ENCODE measurements at places on chromosomes 6 and 20.

GRCh38 chr6:130838951-130839350 lies 11.7 kb downstream of the SMLR1 start:
- no peak for DNase-seq

DNA sequence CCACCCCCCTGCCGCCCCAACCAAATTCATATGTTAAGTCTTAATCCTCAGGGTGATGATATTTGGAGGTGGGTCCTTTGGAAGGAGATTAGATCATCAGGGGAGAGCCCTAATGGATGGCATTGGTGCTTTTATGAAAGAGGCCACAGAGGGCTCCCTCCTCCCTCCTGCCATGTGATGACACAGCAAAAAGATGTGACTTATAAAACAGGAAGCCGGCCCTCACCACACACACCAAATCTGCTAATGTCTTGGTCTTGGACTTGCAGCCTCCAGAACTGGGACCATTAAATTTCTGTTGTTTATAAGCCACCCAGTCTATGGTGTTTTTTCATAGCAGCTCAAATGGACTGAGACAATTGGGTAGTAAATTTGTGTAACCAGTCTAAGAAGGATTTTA lies 176.3 kb downstream of the ADGRG6 start:
- peak; percentile 50 for DNase-seq

GRCh38 chr6:12001004-12001705 lies 11.0 kb upstream of the HIVEP1 start:
- no peak for DNase-seq

- DNase-seq: peak; percentile 24
Observed at GRCh38 chr20:50636601-50637540, 54.5 kb downstream of the RIPOR3 start.

DNA sequence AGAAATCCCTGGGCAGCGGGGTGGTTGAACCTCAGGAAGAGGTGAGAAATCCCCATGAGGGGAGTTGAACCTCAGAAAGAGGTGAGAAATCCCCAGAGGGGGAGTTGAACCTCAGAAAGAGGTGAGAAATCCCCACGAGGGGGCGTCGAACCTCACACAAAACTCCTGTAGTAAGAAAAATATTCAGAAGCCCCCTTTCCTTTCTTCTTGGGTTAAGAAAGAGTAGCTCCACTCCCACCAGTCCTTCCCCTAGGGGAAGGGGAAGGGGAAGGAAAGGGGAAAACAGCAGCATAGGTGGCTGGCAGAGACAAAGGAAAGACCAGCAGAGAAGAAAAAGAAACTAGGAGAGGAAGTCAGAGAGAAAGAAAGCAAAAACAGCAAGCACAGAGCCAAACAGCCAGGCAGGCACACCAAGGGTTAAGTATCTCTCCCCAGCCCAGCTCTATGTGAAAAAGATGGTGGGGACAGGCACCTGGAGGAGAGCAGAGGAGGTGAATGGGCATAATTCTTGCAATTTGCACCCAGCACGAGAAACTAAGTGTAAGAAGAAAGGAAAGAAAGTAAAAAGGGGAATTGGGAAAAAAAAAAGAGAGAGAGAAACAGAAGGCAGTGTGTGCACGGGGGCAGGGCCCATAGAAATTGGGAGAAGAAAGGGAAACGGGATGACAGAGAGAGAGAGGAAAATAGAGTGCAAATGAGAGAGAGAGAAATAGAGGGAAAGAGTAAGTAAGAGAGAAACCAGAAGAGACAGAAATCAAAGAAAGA lies 88.2 kb downstream of the PLG start:
- DNase-seq: no peak

GRCh38 chr6:49327571-49327970 lies 135.5 kb downstream of the MMUT start:
- no peak for DNase-seq

GRCh38 chr20:6120491-6120988 lies 2.3 kb downstream of the FERMT1 start:
- no peak for DNase-seq

DNA sequence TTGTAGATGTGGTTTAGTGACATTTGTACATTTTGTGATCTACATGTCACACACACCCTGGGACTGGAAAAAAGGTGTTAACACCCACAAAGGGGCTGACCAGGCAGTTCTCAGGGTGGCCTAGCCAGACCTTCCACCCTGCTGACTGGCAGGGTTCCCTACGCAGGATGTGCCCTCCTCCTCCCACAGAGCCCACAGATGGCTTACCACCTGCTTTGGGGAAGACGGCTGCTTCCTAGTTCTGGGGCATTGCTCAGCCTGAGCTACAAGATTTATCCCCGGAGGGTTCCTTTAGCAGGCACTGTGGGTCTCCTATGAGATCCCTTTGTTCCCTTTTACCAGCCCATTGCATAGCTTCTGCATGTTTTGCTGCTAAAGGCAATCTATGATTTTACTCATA lies 35.1 kb downstream of the SNAP25 start:
- no peak for DNase-seq

GRCh38 chr6:160505970-160506369 lies 157.8 kb downstream of the SLC22A3 start:
- DNase-seq: peak; percentile 12

DNA sequence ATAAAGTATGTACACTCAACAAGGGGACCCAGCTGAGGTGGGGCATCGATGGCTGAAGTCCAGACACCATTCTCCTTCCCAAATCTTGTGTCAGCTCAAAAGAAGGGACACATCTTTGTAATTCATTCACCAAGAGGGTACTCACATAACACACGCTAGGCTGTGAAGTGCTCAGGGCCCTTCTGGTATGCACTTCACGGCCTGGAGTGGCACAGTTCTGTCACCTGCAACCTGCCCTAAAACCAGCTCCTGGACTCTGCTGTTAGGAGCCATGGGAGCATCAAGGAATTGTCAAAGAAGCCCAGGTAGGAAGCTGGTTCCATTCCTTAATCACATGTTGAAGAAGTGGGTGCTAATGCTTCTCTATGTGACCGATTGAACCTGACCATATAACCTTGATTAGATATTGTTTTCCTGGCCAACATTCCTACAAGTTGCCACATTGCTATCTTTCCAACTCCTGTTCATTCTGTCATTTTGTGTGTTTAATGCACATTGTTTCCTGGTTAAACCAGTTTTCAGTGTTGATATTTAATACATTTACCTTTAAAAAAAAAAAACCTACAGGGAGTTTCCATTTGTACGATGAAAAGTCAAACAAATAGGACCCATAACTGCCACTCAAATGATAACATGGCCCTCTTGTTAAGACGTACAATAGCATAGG lies 127.3 kb downstream of the TNFRSF21 start:
- DNase-seq: no peak

GRCh38 chr6:144127097-144127496 lies 23.2 kb upstream of the STX11 start:
- DNase-seq: no peak

- no peak for DNase-seq
Observed at GRCh38 chr6:157867981-157868380, 44.9 kb downstream of the SNX9 start.

GRCh38 chr20:22768266-22769178 lies 184.2 kb upstream of the FOXA2 start:
- peak; percentile 23 for DNase-seq

GRCh38 chr6:36691612-36692011 lies 6.0 kb upstream of the RAB44 start:
- no peak for DNase-seq

GRCh38 chr6:167807756-167808155 lies 19.0 kb upstream of the AFDN start:
- no peak for DNase-seq

GRCh38 chr6:117494694-117495318 lies 12.3 kb downstream of the DCBLD1 start:
- no peak for DNase-seq

DNA sequence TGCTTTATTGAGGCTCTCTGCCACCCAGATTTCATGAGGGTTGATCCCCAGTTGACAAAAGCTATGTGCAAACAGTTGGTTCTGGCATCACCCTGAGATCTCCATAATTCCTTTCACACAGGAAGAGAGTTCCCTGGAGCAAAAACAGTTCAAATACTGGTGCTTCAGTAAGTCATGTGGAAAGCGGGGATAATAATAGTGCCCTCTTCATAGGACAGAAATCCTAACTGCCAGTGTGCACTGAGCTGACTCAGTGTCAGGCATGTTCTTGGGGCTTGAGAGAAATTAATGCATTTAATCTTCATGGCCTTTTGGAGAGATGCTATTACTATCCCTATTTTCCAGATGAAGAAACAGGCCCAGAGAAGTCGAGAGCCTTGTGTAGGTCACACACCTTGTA lies 7.9 kb upstream of the SLC52A3 start:
- no peak for DNase-seq

- no peak for DNase-seq
Observed at GRCh38 chr6:165807249-165807960, 144.4 kb upstream of the PDE10A start.

DNA sequence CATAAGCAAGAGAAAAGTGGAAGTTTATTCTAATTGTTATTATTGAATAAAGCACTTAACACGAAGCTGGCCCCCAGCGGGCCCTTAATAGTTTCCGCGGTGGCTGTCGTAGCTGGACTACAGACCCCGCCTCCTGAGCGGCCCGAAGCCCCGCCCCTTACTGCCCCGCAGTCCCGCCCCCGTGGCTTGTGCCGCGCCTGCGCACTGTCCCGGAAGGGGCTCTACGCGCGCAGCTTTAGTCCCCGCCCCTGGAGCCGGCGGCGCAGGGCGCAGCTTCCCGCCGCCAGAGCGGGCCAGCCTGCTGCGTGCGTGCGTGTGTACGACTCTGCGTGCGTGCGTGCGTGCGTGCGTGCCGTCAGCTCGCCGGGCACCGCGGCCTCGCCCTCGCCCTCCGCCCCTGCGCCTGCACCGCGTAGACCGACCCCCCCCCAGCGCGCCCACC lies at the start of gene VAPB:
VAPB (plus strand) TSS at position 348 of the 442 bp plus-strand sequence. CDS start 231 bp downstream, outside the sequence.
- peak; percentile 95 for DNase-seq

DNA sequence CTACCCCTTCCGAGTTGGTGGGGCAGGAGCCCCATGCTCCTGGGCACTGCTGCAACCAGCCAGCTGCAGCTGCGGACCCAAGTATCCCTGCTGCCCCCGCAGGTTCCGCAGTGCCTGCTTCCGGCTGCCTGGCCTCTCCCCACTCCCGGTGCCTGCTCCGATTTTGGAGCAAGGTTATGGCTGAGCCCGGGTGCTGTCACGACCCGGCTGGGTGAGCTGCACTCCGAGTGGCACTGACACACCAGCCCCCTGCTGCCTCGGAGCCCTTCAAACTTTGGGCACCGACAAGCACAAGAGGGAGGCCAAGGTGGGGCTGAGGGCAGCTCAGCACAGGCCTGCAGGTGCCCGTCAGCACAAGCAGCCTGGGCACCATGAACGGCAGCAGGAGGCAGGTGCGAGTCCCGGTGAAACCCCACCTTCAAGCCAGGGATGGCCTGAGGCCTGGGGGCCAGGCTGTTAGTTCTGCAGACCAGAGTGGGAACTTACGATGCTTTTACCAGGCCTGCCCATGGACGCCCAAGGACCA lies 25.9 kb upstream of the HACE1 start:
- no peak for DNase-seq

DNA sequence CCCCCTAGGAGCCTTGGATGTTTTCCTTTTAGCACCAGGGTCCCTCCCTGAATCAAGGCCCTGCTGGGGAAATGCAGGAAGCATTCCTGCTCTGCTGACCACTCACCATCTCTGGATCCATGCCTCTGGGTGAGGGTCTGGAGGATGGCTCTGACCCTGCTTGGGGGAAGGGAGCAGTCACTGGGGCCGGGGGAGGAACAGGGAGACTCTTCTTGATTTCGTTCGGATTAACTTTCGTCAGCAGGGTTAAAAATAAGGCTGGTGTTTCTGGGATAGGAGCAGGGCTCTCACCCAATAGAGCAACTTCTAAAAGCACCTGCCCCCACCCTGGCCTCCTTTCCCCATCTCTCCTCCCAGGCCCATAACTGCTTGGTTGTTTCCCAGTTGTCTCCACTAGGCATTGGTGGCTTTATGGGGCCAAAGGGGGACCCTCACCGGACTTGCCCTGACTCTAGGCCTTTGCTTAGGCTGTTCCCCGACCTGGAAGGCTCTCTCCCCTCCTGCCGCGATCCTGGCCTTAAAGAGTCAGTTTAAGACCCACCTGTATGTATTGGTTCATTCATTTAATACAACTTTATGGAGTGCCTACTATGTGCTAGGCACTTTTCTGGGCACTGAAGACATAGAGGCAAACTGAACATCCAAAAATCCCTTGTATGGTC lies 63.0 kb downstream of the JPH2 start:
- DNase-seq: no peak

DNA sequence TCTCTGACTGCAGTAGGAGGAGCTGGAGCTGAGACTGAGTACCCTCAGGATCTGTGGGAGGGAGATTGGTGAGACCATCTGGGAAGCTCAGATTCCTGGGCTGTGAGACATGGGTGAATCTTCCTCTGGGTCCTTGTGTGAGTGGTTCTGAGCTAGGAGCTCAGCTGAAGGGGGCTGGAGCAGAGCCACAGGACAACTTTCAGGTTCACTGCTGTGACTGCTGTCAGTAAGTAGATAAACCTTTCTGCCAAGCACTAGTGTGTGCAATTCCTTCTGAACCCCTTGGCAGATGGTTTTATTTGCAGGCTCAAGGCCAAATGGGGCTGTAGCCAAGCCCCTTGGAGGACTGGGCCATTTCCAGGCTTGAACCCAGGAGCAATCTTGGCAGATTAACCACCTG lies 49.6 kb upstream of the SNAP91 start:
- no peak for DNase-seq

GRCh38 chr6:107957308-107957908 lies 600 bp downstream of the SEC63 start:
- peak; percentile 81 for DNase-seq

- DNase-seq: no peak
Observed at GRCh38 chr20:575230-575629, 31.6 kb upstream of the CSNK2A1 start.

DNA sequence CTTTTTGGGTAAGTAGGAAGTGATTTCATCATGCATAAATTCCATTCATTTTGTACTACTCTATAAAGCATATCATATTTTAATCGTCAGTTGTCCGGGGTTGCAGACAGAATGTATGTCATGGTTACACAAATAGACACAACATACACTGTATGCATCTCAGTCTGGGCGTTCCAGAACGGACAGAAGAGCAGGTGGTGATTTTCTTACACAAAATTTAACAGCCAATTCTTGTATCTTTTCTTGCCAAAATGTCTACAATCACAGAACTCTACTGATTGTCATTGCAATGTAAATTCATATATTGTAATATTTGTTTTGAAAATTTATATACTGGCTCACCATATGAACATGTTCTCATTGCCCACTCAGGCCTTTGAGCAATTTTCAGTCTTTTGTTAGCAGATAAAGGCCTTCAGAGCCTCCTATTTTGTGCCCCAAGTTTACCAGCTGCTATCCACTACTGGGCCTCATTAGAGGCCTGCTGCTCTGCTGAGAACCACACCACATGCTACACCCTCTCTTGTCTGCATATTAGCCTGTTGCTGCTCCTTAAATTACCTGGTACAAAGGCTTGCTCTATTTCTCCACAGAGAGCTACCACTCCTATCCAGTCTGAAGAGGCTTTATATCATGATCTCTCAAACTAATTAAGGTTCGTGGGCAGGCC lies 61.5 kb downstream of the PRDM13 start:
- no peak for DNase-seq

DNA sequence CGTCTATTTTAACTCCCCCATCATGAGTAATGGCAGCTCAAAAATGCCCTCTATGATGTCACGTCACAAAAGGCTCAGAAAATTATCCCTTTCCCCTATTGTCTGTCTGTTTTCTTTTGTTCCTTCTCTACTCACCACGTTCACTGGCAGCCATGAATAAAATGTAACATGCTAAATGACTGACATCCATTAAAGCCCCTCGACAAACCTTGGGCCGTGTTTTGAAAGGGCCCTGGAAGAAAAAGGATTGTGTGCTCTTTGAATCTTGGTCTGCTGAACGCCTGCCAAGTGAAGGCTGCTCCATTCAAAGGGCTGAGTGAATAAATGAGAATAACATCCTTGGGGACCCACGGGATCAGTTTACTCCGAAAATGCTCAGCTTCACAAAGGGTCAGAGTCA lies 118.7 kb downstream of the RPS12 start:
- DNase-seq: no peak
